Coronary artery (tissue), 2 donors: ENCODE measurements at places on chromosomes 2 and 18.

DNA sequence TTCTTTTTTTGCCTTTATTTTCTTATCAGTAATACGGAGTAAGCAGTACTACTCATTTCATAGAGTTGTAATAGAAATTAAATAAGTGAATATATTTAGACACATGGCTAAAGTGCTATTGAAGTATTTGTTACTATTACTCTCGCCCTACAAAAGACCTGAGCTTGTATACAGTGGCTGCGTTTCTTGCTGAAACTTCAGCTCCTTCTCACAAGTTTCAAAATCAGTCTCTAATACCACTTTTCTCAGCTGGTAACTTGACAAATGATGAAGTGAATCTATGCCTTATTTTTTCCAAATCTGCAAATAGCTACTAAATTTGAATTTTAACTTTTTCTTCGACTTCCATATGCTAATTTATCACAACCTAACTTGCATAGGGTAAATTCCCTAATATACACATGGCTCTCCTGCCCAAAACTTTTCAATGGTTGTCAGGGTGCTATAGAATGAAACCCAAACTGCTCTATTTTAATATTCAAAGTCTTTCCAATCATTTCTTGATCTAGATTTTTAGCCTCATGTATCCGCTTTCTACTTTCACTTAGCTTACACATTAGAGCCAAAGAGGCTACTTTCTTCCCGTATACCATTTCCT, 347.8 kb upstream of the GULP1 start:
- DNase-seq, result no peak

DNA sequence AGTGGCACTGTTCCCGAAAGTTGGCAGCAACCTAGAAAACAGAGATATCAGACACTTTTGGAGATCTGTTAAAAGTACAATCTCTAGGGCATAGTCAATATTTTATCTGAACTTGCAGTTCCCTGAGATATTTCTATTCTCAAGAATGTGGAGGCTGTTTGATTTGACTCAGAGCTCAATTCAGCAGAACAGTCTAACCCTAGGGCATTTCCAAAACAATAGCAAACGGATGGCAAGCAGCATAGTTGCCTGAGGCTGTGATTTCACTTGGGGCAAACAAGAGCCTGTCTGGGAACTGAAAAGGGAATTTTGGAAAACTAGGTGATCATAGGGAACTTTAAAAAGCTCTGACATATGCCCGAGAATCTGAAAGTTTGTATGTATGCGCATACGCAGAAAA, 772.8 kb upstream of the LRRTM1 start:
- no peak for DNase-seq

DNA sequence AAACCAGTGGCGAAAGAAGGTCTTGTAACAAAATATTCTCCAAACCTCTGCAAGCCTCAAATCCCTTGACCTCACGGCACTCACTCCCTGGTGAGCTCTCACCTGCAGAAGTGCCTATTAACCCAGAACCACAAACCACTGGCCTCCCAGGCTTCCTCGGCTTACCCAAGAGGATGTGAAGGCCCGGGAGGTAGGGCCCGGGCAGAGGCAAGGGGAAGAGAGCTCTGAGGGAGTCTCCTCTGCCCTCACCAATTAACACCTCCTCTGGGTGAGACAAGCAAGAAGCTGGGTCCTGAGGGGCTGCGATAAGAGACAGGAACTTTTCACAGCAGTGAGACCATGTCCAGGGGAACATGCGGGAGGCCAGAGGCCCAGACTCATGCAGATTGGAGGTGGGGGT, 53.7 kb downstream of the EMX1 start:
- no peak for DNase-seq

GRCh38 chr2:138893746-138894145, 113.6 kb upstream of the NXPH2 start:
- DNase-seq, result no peak

GRCh38 chr2:177489719-177490301, 97.2 kb downstream of the AGPS start:
- no peak for DNase-seq

DNA sequence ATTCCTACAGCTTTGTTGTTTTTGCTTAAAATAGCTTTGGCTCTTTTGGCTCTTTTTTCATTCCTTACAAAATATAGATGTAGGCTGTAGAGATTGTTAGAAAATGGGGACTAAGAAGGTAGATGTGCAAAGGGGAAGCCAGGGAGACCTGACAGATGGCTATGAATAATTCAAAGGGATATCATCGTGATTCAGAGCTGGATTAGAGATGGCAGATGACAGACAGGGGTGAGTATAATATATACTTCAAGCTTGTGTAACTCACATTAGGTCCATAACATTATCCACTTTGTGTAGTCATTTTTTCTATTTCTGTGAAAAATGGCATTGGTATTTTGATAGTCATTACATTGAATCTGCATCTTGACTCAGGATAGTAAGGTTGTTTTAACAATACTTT, 422.9 kb upstream of the ST6GAL2 start:
- DNase-seq, result no peak

DNA sequence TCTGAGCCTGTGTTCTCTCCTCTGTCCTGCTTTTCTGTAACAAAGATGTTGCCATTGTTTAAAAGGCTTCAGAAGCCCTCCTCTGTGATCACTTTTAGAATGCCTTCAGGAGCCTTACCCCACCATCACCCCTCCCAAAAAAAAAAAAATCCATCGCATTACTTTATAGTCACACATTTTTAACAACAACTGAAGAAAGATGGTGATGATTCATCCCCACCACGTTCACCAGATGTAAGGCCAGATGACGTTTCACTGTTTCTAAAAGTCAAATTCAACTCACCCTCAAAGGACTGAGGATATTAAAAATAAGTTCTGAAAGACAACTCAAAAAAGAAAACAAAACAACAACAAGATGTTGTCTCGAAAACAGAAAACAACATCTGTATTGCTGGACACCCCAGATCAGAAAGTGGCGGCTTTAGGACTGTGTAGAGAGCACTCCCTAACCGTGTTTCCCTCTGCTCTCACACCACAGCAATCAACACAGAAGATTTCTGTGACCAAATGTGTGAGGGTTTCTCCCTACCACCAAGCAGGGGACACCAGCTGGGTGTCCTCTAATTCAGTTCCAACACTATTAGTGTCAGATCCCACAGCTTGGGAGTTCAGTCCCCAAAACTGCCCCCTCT, 61.9 kb upstream of the CREB1 start:
- DNase-seq, result no peak

DNA sequence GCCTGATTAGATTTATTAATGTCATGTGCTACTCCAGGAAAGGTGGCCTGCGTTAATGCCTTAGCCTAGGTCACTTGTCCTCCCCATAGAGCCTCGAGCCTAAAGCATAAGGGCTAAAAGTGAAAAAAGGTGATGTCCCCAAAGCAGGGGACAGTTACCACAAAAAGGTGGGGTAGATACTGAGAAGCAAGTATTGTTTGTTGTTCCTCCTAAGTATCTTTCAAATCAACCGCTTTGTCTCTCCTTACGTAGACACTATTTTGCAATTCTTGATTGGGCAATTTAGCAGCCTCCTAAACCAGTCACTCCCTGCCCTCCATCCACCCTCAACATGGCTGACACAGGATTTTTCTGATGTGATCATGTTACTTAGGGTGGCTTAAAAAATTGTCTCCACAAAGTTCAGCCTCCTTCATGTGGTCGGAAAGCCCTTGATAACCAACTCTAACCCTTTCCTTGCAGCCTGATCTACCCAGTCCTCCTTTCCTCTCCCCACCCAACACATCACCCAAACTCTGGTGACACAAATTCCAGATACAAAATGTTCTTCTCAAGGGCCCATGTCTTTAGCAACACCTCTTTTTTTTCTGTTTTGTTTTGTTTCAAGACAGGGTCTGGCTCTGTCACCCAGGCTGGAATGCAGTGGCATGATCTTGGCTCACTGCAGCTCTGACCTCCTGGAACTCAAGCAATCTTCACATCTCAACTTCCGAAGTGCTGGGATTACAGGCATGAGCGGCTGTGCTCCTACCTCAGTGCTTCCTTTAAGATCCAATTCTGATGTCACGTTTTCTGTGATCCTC, 6.9 kb downstream of the INHA start:
- DNase-seq, result no peak

- DNase-seq, result no peak
Measured at GRCh38 chr18:9133225-9133624, 3.4 kb upstream of the ANKRD12 start.

GRCh38 chr2:168608796-168609195, 152.7 kb downstream of the CERS6 start:
- DNase-seq, result no peak

GRCh38 chr2:121329786-121330185, 44.8 kb upstream of the TFCP2L1 start:
- peak; percentile 22 for DNase-seq

- no peak for DNase-seq
Measured at GRCh38 chr18:10148189-10148929, 234.5 kb downstream of the VAPA start.

- DNase-seq, result no peak
Measured at GRCh38 chr2:10382354-10383061, 65.6 kb downstream of the ODC1 start.

DNA sequence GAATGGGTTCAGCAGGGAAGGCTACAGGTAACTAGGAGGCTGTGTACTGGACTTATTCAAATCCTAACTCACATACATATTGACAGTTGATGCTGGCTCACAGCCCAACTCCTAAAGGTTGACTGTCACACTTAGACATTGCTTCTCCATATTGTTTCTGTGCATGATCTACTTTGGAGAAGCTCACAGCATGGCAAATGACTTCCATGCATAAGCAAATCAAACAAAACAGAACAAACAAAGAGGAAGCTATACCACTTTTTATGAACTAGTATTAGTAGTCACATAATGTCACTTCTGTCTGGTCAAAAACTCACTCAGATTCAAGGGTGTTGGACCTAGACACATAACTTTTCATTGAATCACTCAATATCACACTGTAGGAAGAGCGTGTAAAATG, 43.8 kb upstream of the CDH19 start:
- no peak for DNase-seq

DNA sequence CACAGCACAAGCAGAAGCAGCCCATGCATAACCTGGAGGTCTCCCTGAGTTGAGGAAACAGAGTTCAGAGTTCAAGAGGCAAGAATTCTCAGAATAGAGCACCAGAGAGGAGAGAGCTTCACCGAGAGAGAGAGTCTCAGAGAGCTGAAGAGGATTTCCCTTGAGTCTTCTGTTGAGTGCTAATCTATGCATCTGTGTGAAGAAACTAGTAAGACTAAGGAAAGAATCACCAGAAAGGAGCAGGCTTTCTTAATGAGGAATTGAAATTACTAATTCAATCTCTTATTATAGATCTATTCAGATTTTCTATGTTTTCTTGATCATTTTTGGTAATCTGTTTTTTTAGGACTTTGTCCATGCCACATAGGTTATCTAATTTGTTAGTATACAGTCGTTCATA, 89.3 kb upstream of the CTAGE1 start:
- DNase-seq, result no peak

GRCh38 chr2:69570474-69570873, 73.1 kb downstream of the AAK1 start:
- DNase-seq, result no peak

- no peak for DNase-seq
Measured at GRCh38 chr18:8260827-8261226, 348.4 kb upstream of the RAB12 start.

DNA sequence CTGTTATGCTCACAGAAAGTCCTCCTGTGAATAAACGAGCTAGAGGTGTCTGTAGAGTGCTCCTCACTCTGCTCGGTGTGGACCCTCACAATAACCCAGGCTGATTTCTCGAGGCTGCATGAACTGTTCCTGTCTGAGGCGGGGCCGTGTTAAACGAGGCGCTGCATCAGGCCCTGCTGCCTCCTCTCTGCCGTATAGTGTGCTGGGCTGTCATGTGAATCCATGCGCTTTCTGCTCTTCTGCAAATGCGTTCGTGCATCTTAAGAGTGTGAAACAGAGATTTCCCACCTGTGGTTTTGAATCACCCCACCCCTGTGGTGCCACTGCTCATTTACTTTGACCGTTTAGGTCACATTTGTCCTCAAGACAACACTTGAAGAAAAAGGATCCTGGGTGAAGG, 26.2 kb downstream of the TRAF3IP1 start:
- DNase-seq, result no peak

- no peak for DNase-seq
Measured at GRCh38 chr18:59898093-59898492, 1.7 kb upstream of the PMAIP1 start.

DNA sequence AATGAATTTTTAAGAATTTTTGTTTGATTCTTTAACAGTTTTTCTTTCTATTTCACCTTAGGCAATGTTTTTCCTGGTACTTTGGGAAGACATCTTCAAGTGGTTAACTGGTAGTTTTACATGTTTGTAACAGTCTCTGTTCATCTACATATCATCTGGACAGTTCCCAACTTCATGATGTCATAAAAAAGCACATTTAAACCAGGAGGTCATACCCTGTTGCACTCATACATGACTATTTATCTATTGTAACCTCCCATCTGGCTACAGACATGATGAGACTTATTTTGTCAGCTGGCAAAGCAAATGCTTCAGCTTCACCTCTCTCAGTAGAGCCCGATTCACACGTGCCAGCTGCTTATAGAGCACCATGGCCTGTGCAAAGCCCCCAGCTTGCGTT, 99.8 kb upstream of the YPEL5 start:
- DNase-seq, result no peak

DNA sequence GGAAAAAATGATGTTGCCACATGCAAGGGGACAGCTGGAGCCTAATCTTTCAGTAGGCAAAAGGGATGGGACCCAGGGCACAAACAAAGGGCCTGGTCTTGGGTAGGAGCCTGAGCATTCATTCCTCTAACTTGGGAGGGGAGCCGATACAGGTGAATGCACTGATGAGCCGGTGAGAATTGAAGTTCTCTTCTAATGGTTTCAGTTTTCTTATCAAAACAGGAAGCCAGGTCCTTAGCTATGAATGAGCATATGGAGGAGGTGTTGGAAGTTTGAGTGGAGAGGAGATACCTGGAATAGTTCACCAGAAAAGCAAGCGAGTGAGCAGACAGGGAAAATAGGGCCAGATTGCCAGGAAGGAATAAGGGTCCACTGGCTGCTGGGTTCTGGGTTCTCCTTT, 10.1 kb downstream of the DPP4 start:
- DNase-seq, result no peak

DNA sequence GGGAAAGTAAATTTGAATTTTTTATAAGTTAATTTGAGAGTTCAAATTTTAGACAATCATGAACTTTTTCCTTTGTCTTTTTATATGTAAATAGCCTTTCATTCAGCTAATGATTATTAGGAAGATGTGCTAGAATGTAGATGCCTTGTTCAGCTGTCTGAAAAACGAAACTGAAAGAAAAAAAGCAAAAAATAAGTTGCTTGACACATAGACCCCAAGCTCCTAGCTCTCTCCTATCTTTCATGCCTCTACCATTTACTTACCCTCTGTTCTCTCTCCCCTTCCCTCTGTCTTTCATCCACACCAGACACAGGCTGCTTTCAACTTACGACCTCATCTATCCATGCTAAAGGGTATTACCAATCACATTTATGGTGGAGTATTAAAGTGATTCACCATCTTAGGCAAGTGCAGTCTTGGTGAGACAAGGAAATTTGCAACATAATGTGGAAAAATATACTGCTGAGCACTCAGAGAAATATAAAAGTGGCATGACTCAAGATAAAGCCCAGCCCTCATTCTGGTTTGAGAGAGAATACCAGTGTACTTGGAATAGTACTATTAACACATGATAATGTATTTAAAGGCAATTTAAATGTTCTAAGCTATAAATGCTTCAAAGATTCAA, 425.6 kb downstream of the SUCLG1 start:
- DNase-seq, result no peak
